ENCODE measurements at places on chromosomes 13 and 19.

GRCh38 chr19:34246340-34246739 is 8.0 kb upstream of the GARRE1 start:
- DNase-seq, result no peak

DNA sequence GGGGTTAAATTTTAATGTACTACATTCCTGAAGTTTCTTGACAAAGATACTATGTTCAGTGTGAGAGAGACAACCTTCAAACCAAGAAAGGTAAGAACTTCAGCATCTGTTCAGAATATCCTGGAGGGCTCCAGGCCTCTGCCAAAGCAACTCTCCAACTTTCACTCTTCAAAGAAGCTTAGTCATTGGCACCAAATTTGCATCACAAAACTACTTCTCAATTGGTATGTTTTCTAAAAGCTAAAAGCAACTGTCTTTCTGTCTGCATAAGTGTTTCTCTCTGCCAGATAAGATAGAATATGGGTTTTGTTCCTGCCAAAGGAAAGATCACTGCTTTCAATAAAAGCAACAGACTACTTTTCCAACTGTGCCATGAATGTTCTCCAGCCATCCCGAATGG is 187.4 kb downstream of the SUCLA2 start:
- no peak for DNase-seq

- no peak for DNase-seq
Observed at GRCh38 chr13:80141123-80141849, 199.6 kb downstream of the SPRY2 start.

DNA sequence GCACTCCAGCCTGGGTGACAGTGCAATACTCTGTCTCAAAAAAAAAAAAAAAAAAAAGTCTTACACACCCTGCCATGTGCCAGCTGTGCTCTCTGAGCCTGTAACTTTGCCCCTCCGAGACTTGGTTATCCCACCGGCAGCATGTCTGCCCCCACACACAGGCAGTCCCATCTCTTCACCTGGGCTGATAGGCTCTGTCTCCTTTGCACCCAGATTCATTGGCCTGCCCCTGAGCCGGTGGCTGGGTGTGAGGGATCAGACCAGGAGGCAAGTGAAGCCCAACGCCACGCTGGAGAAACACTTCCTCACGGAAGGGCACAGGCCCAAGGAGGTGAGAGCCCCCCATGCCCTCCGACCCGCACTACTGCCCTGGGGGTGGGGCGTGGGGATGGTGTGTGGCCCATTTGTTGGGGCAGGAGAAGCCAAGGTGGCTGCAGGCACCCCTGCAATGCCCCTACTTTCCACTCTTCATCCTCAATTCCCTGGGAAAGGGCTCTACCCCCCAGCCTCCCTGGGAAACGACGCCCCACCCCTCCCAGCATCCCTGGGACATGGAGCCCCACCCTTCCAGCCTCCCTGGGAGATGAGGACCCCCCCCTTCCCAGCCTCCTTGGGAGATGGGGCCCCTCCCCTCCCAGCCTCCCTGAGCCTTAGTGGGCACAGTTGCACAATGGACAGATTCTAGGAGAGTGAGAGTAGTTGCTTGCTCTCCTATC is 45.3 kb downstream of the CERS4 start:
- no peak for DNase-seq

GRCh38 chr19:10290357-10290875 is 664 bp downstream of the ICAM5 start:
- DNase-seq, result no peak

- DNase-seq, result no peak
Observed at GRCh38 chr19:35365303-35365702, 5.6 kb upstream of the GPR42 start.

DNA sequence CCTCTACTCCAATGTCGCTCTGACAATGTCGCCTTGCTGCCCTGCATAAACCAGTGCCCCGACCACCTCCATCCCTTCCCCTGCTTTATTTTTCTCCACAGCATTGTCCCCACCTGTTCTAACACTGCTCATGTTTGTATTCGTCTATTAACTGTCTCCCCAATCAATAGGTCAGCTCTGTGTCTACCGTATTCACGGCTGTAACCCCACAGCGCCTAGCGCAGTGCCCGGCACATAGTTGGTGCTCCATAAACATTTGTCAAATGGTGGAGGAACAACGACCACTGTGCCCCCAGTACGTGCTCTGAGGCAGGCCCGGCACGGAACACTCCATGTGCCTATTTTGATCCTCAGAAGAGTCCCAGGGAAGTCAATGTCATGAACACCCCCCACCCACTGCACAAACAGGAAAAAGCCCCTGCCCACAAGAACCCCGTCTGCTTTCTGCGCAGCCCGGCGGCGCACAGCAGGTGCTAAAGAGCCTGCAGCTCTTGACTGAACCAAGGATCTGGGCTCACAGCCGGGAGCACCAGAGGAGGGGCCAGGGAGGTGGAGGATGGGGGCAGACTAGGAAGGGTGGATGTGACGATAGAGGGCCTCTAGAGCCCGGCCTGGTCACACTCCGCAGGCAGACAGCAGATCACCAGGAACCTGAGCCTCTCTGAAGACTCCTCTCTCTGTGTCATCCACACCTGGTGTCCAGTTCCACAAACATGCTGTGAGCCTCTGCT is 1.8 kb upstream of the CEACAM16 start:
- DNase-seq, result no peak

DNA sequence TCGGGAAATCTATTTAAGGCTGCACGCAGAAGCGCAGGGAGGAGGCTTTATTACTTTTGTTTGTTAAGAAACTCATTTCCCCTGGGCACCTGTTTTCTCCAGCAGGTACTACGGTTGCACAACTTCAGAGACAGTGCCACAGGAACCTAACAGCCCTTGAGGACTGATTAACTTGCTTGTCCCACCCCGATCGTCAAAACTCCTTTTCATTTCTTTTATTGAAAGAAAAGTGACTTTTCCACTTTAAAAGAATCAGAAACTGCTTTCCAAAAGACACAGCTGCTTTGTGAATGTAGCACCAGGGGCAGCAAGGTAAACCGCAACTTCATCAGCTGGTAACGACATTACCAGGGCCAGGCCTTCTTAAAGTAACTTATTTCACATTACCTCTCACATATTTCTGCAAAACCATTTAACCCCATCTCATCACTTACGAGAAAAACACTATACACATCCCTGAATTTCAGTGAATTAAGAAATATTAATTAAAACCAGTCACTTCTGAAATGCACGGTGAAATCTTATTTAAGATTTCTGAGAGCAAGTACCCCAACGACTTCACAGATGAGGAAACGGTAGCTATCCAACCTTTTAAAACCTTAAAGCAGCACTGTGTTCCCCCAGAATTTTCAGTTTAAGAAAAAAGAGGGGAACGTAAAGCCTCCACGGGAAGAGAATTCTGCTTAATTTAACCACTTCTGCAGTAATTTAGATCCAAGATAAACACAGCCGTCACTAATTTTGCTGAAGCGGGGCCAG is 1.4 kb downstream of the ANKRD10 start:
- DNase-seq, result peak; percentile 35

DNA sequence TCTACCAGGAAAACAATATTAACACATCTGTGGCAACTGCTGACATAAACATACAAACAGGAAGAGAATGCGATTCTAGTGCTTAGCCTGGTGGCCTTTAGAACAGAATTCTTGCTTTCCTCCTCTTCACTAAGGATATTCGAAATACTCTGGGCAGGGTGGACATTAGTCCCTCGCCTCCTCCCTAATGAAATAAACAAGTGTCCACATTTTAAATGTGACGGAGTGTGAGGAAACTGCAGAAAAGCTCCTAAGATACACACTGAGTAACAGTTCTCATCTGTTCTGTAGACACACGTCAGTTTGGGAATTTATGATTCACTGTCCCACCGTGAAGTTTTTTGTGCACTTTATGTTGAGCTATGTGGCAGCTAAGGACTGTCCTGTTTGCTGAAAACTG is 639 bp downstream of the STARD13 start:
- no peak for DNase-seq

DNA sequence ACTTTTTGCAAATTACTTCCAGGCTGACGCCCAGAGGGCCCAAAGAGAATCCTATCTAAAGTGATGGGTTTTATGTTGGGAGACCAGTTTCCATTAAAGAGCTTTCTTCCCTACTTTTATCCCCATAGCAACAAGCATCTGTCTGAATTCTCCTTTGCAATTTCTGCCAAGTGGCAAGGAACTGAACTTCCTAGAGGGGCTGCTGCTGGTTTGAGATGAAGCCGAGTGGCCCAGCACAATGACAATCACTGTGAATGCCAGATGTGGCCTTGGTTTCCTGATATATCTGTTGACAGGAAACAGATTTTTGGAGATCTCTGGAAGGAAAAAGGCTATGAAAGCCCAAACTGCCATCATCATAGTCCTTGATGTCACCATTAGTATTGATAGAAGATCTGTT is 198.6 kb downstream of the OXGR1 start:
- no peak for DNase-seq

GRCh38 chr19:7940841-7941240 is 2.6 kb downstream of the TIMM44 start:
- DNase-seq, result no peak

DNA sequence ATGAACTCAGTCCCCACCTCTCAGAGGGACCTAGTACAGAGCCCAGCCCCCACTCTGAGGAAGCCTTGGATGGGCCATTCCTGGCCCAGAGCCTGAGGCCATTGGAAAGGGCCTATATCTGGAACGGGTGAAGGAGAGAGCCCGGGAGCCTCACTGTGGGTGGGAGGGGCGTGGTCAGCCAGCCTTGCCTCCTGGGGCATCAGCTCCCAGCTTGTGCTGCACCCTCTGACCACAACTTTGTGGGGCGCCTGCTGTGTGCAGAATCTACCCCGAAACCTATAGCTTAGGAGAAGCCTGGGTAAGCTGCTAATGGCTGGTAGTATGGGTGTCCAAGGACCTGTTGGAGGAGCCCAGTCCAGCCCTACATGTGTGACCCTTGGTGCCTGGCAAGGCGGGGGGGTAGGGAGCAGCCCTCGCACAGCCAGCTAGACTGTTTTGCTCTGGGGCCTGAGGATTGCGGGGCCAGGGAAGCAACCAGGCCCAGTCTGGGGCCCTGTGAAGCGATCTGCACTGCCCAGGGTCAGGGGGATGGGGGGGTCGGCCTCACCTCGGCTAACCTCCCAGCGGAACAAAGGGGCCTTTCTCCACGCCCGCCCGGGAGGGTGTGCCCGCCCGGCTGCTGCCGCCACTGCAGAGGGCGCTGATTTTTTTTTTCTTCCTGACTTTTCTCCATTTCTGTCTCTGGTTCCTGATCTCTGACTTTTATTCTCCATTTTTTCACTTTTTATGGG is 42.3 kb downstream of the LYL1 start:
- no peak for DNase-seq
